ENCODE measurements at places on chromosomes 6 and 20. TPM values are rescaled to one million over a fixed set of nuclear protein-coding genes. Genes with fewer than 3 reads are reported as not detected.

DNA sequence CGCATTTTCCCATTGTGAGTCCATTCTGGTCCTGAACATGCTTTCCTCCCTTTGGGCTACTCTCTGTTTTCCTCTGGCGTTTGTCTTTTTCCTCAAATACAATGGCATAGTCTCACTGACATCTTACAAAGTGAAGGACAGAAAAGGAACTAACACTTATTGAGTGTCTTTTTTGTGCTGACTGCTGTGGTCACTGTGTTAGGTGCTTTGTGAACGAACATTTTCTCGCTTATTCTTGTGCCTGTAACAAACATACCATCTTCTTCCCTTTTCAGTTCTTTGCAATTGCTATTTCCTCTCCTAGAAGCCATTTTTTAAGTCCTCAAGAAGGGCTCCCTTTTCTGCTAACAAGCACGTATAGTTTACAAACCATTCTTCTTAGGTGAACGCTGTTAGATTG is 15.4 kb downstream of the FIG4 start:
- no peak for DNase-seq
- no peaks in the 10 kb centered on the region for H3K27me3 ChIP-seq
- H3K4me1 ChIP-seq = no peaks in the 10 kb centered on the region
- H3K27ac ChIP-seq = no peak overlapping the region

GRCh38 chr6:167714152-167714551 is 112.6 kb upstream of the AFDN start:
- DNase-seq = no peak
- H3K36me3 ChIP-seq = no peaks in the 10 kb centered on the region
- no peak overlapping the region for H3K4me3 ChIP-seq
- no peak overlapping the region for H3K27ac ChIP-seq

GRCh38 chr20:34088305-34089174 is 23.5 kb downstream of the EIF2S2 start:
- peaks cover 86% of the 10 kb centered on the region for H3K36me3 ChIP-seq
- no peak overlapping the region for H3K27ac ChIP-seq
- no peak overlapping the region for H3K4me3 ChIP-seq
- no peaks in the 10 kb centered on the region for H3K4me1 ChIP-seq
- DNase-seq = no peak

DNA sequence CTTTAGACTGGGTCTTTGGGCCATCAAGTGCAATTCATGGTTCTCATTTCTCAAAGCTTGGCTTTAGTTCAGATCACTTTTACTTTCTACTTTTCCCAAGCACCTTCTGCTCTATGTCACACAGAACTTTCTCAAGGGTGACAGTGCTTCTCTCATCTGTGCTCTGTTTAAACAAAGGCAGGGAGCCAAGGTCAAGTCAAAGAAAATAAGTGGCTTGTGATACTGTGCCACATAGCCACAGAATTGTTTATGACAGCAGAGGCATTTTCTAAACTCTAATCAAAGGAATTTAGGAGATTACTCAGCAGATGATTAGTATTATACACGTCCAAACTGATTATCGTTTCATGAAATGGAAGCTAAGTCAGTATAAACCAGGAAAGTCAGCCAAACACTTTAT is 348.0 kb downstream of the HDGFL1 start:
- no peak for DNase-seq
- no peaks in the 10 kb centered on the region for H3K36me3 ChIP-seq
- no peaks in the 10 kb centered on the region for H3K4me1 ChIP-seq
- H3K27ac ChIP-seq = no peak overlapping the region

DNA sequence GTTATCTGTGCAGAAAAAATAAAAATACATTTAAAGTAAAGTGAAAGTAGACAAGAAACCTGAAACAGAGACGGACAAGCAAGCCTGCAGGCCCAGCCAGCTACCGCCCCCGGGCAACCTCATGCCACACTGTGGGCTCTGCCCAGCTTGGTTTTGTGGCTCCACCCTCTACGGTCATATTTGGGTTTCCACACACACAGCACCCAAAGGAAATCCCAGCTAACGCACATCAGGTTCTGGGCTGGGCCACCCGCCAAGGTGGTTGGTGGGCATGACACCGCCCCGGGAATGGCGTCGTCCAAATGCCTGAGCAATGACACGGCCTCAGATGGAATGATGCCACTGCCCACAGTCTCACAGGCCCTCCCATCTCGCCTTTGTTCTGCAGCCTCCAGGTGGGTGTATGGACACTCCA is 22.9 kb downstream of the FAM110A start:
- H3K4me3 ChIP-seq = no peak overlapping the region
- H3K36me3 ChIP-seq = no peaks in the 10 kb centered on the region
- H3K27me3 ChIP-seq = peaks cover 14% of the 10 kb centered on the region
- no peak overlapping the region for H3K27ac ChIP-seq
- H3K4me1 ChIP-seq = no peaks in the 10 kb centered on the region
- no peak for DNase-seq

- peaks cover 30% of the 10 kb centered on the region for H3K4me1 ChIP-seq
- DNase-seq = no peak
- H3K4me3 ChIP-seq = no peak overlapping the region
- no peak overlapping the region for H3K27ac ChIP-seq
- no peaks in the 10 kb centered on the region for H3K36me3 ChIP-seq
- H3K27me3 ChIP-seq = peaks cover 2% of the 10 kb centered on the region
These were observed 4.1 kb downstream of the MYLK4 start for GRCh38 chr6:2746557-2747061.

The LY86 gene
- not detected for total RNA-seq

The NHLRC1 gene
- 0.20 TPM for total RNA-seq
